ENCODE measurements at places on chromosomes 2 and 18.

DNA sequence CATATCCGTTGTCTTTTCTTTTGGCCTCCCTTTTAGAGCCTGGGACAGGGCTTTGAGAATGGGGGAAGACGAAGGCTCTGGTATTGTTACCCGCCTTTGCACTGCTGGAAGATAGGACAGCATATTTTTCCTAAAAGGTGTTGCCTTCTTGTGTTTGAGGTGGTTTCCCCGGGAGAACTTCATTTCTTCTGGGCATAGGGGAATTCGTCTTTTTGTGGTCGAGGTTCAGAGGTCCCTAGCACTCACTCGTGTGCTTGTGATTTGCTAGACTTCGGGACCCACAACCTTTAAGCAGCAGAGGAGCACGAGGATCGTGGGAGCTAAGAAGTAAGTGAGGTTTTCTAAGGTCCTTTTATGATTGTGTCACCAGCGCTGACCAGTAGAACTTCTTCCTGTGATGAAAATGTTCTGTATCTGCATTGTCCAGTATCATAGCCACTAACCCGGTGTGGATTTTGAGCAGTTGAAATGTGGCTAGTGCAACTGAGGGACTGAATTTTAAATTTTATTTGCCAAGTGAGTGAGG lies 611 bp downstream of the ZNF512 start:
- DNase-seq: no peak

- DNase-seq: no peak
Observed at GRCh38 chr2:141778315-141778835, 352.4 kb downstream of the LRP1B start.

DNA sequence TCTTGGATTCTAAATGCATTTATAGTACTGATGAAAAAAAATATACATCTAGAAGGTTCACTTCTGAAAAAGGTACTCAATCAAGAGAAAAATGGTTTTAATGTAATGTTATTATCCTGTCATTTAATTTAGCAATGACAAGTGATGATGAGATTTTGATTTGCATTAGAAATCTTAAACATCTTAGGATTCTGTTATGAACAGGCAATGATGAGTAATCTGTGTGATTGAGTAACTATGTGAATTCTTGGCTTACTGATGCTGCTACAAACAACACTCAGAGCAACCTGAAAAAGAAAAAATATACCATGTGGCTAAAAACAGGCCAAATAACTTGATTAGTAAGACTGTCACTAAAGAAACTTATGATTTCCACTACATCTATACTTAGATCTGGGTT lies 30.1 kb downstream of the RBKS start:
- no peak for DNase-seq

DNA sequence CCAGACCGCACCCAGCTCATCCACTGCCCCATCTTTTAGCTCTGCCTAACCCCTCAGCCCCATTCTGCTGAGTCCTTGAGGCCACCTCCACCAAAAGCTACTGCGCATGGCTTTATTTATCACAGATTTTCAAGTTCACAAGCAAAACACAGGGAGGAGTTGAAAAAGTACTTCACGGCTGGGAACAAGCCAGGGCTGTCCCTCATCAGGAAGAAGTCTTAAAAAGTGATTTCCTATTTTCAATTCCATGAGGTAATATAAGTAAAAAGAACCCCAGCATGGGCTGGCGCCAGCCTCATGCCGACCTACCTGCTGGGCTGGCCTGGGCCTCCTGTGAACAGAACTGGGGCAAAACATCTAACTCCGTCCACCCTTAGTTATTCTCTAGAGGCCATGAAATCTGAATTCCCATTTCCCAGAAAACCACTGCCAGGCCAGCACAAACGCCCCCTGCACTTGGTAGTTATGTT lies 69.0 kb downstream of the POLR1A start:
- no peak for DNase-seq

- DNase-seq: no peak
Observed at GRCh38 chr18:77481541-77481940, 231.9 kb downstream of the GALR1 start.

- DNase-seq: no peak
Observed at GRCh38 chr2:104852090-104852666, 1.7 kb upstream of the POU3F3 start.

DNA sequence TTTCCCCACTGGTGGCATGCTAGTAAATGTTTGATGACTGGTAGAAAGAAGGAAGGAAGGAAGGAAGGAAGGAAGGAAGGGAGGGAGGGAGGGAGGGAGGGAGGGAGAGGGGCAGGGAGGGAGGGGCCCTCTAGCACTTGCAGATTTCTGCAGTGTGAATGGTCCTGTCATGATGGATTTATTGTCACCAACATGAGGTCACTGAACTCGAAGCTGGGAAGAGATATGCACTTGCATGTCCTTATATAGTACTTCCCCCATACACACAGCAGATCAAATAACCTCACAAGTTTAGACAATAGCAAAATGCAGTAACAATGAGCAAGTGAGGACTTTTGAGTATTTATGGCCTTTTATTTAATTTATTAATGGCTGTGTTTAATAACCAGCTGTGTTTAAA lies 44.5 kb upstream of the CXCR4 start:
- no peak for DNase-seq

GRCh38 chr2:141508806-141509595 lies 621.8 kb downstream of the LRP1B start:
- no peak for DNase-seq

GRCh38 chr2:85743304-85743978 lies 10.3 kb upstream of the ATOH8 start:
- DNase-seq: no peak

DNA sequence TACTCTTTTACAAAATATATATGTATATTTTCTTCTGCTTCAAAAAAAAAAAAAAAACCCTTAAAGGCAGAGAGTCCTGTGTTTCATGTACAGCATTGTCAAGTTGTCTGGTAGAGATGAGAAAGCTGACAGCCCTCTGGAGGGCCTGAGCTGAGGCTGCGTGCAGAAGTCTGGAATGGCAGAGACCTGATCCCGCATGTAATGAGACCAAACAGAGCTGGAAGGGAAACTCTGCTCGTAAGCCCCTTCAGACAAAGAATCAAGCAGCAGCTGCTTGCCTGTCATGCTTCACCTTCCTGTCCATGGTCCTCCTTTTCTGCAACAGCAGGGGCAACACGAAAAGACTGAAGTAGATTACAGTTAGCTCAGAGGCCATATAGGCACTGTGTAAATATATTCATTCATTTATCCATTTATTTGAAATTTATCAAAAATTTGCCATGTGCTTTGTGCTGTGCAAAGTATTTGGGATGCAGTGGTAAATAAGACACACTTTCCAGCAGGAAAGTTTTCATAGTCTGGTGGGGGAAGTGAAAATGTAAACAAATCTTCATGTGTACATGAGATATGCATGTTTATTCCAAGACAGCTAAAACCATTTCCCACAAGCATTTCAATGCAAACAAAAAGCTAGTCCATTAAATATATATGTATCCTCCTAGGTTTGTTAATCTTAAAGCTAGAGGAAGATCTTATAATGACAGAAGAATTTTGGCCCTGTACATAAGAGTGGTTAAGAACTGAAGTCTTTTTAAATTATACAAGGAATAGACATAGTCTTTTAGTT lies 912.7 kb downstream of the CPS1 start:
- no peak for DNase-seq

GRCh38 chr2:216775043-216775453 lies 79.7 kb upstream of the IGFBP5 start:
- no peak for DNase-seq

DNA sequence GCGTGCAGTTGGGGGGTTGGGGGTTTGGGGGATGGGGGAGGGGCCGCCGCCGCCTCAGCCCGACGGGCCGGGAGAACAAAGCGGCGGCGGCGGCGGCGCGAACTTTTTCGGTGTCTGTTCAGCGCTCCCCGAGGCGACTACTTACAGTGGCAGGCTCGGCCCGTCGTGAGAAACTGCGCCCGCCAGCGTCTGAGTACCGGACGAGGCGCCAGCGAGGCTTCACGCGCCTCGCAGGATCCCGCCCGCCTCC lies 172 bp downstream of the PRKD3 start:
- DNase-seq: no peak

- no peak for DNase-seq
Observed at GRCh38 chr2:85213901-85214512, 80.8 kb downstream of the TCF7L1 start.

DNA sequence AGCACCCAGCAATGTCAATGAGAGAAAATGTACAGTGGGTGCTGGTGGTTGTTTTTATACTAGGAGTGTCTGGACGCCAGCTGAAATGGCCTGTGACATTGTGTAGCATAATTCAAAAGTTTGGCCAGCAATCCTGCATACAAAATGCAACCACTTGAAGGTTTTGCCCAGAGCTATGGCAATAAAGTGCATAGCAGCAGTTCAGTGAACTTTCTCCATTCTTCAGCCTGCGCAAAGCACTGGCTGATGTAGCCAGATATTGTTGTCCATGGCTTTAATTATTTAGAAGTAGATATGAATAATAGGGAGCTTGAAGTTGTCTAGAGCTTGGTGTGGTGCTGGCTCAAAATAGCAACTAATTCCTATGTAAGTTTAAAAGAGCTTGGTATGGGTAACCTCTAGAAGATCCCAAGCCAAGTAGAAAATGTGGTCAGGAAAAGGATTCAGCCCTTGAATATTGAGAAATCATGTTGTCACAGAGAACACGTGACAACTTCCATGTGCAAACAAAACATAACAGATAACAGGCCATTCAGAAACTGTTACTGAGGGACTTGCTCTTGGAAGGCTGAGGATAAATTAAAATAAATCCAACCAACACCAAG lies 33.3 kb upstream of the PGAP1 start:
- no peak for DNase-seq

GRCh38 chr18:78890388-78890787 lies 89.2 kb upstream of the SALL3 start:
- no peak for DNase-seq

GRCh38 chr2:48059975-48060374 lies 153.7 kb upstream of the FBXO11 start:
- no peak for DNase-seq

DNA sequence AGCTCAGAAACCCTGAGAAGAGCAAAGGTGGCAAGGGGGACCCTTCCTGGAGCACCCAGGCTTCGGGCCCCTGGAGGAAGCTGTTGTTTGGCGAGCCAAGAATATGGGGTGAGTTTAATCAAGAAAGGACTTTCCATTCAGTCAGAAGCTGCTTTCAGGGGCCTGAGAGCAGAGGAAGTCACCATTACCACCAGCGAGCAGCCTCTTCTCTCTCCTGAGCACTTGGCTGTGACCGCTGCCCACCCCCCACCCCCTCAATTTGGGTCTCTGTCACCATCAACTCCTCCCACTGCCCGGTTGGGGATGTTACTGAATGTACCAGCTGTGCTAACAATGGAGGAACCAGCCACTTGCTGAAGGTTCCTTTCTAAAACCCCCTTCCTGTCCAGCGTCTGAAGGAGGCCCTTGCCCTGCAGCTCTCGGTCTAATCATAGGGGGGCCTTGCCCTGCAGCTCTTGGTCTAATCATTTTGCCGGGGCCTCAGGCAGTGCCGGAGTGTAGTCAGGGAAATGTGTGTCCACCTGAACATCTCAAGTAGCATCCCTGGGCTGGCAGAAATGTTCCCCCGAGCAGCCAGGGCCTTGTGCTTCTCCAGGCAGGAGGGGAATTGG lies 943 bp downstream of the INPP5D start:
- DNase-seq: no peak

DNA sequence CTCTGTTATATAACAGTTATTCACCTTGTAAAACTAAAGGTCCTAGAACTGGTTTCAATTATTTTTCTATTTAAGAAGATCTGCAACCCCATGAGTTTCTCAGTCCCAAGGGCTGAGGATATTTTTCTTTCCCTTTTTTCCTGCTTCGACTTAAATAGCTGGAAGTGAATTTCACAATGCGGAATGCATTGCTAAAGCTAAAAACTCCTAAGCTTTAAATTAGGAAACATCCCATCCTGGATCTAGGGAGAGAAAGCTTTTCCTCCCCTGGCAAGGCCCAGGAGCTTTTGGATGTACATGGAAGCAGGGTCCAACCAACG lies 1.4 kb downstream of the RFX8 start:
- DNase-seq: no peak

DNA sequence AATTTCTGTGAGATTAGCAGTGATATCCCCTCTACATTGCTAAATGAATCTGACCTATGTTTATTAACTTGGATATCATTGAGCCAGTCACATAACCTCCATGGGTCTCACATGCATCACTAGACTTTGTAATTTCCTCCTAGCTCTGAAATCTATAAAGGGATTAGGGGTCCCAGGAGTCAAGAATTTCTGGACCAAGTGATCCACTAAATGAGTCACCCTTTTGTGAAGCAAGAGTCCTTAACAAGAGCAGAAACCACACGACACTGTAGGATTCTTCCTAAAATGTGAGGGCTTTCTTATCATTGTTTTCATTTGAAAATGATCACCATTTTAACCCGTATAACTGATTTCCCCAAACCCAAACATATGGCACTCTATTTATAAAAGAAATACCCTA lies 90.3 kb downstream of the DHRS9 start:
- DNase-seq: no peak

DNA sequence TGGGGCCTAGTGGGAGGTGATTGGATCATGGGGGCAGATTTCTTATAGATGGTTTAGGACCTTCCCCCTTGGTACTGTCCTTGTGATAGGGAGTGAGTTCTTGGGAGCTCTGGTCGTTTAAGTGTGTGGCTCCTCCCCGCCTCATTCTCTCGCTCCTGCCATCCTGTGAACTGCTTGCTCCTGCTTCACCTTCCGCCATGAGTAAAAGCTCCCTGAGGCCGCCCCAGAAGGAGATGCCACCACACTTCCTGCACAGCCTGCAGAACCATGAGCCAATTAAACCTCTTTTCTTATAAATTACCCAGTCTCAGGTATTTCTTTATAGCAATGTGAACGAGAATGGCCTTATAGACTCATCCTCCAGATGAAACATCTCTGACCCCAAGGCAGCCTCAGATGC lies 101.5 kb downstream of the KCNF1 start:
- no peak for DNase-seq

GRCh38 chr2:171798156-171798820 lies 95.8 kb downstream of the SLC25A12 start:
- no peak for DNase-seq

Data from GM19239 (cell line).